ENCODE measurements at places on chromosomes 6 and 20.

DNA sequence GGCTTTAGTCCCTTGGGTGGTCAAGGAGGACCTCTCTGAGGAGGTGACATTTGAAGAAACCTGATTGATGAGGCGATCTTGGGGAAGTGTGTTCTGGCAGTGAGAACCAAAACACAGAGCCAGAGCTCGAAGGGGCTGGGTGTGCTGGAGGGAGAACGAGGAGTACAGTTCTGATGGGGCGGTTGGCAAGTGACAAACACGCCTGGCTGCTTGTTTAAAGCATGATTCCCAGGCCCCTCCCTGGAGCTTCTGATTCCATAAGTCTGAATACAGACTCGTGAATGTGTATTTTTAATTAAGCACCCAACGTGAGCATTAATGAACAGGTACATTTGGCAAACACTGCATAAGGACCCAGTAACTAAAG lies 886 bp upstream of the NFATC2 start:
- no peak for DNase-seq

DNA sequence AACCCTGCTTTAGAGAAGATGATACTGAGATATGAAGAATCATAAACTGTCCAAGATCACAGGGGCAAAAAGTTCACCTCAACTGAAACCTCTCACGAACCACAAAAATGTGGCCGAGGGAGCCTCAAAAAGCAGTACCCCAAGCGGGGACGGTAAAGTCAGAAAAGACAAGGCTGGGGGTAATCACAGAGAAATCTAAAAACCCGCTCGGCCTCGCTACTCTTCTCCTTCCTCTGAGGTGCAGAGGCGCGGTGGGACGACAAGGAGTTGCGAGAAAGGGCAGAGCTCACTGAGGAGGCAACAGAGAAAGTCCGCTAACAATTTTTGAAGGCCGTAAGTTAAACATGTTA lies 356 bp upstream of the IRAK1BP1 start:
- DNase-seq: no peak

- DNase-seq: no peak
Measured at GRCh38 chr20:20079102-20079784, 26.9 kb downstream of the CFAP61 start.

- DNase-seq: no peak
Measured at GRCh38 chr6:74814440-74814839, 391.4 kb downstream of the COL12A1 start.
